NCI-H2029 treated with DMSO at 0.1 percent for 48 hours (cell line): ENCODE measurements at places on chromosomes 11 and 22.

- no peak for DNase-seq
Observed at GRCh38 chr11:28757725-28758515, 649.7 kb downstream of the METTL15 start.

- DNase-seq, result no peak
Observed at GRCh38 chr11:84345027-84345426, 1058.9 kb upstream of the CCDC90B start.

DNA sequence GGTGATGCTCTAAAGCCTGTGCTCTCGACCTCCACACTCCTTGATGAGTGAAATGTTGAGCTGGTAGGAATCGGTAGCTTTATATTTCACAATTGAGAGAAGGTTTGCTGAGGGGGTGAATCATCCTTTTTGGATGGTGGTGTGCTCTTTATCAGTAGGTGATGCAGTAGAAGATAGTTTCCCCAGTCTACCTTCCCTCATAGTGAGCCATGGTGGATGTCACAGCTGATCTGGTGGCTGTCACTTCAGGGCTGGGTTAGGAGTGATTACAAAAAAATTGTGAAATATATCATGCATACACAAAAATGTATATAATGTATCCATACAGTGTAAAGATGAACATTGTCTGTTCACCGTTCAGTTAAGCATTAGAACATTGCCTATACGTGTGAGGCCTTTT is 105.3 kb downstream of the GRAMD1B start:
- no peak for DNase-seq

DNA sequence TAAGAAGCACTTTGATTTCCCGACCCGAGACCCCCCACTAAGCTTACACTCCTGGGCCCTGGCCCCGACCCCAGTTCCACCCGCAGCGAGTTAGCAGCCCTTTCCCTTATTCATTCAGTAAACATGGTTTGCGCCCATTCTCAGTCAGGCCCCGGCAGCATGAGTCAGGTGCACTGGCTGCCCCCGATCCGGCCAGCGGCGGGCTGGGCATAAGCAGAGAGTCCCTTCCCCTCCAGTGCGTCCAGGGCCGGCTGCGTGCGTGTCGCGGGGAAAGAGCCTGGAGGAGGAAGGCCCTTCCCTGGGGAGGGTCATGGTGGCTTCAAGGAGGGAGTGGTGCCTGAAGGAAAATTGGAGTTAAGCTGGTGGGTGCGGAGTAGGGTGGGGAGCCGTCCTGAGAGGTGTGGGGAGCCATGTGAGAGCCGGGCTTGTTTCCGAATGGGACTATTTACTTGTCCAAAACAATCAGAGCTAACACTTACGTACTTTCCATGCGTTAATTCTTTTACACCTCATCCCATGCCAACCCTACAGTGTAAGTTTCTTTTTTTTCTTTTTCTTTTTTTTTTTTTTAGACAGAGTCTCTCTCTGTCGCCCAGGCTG is 657 bp downstream of the IGHMBP2 start:
- DNase-seq, result no peak

DNA sequence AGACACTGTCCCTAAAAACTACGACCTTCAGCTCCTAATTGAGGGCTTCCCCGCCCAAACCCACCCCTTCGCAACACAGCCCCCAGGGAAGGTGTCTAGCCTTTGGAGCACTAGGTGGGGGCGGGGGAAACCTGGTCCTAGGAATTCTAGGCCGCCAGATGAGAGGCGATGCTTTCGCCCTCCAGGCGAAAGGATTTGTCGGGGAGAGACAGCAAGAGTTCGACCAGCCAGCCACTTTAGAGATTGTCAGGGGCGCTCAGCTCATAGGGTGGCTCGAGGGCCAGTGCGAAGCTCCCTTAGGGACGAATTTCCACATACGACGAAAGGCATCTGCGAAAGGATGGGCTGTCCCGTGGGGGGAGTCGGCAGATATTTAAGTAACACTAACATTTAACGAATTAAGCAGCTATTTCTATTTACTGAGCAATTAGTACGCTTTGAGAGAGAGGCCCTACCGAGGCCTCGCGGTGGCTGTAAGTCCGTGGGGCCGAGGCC is 5.3 kb downstream of the CD248 start:
- no peak for DNase-seq

GRCh38 chr11:64102005-64102738 is 63.7 kb downstream of the MACROD1 start:
- DNase-seq, result no peak

- no peak for DNase-seq
Observed at GRCh38 chr11:129778877-129779276, 36.8 kb upstream of the TMEM45B start.

GRCh38 chr11:68441466-68442230 is 18.9 kb upstream of the PPP6R3 start:
- DNase-seq, result no peak

GRCh38 chr11:118443590-118444218 is 7.4 kb downstream of the KMT2A start:
- DNase-seq, result no peak

- DNase-seq, result no peak
Observed at GRCh38 chr11:76859708-76860227, 950 bp upstream of the ACER3 start.

DNA sequence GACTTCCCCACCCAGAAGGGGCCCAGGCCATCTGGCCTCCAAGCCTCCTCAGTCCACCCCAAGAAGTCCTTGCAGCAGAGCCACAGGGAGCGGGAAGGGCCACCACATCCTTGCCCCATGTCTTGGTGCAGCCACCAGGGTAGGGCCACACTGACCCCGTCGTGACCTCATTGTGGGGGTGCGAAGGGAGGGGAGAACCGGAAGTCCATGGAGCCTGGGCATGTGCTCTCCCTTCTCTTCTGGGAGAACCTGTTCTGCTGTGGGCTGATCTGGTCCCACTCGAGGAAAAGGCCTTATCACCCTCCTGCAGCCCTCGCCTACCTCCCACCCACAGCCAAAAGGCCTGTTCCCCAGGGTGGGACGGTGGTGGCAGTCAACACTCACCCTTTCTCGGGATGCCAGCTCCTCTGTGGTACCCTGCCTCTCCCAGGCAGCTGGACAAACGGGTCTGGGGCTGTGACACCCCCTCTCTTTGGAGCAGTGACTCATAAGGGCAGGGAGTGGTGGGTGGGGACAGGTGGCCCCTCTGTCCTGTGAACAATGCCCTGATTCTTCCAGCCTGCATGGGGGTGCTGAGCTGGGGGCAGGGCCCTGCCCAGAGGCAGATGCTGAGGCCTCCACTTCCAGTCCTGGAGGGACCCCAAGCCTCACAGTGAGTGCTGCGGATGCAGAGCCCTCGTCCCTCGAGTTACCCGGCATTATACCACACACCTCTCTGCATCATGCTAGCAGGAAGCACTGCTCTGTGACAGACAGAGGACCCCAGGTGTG is 14.6 kb upstream of the CTSD start:
- DNase-seq, result no peak

- DNase-seq, result no peak
Observed at GRCh38 chr11:63503492-63503891, 2.4 kb upstream of the LGALS12 start.

- no peak for DNase-seq
Observed at GRCh38 chr11:124085583-124085982, 29.7 kb upstream of the VWA5A start.

DNA sequence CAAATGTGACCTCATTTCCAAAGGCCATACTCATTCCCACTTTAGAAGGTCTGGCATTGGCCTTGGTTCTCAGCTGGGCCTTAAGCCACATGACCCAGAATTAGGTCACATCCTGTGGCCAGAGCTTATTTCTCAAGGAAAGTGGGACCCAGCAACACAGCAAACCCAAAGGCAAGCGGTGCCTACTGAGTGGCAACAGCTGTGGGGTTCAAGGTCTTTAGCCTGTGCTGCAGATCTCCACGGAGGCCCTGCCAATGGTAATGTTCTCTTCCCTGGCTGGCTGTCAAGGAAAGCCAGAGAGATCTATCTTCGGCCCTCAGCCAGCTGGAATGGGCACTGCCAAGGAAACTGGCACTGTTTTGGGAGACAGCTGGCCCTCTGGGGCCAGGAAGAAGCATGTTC is 41.5 kb upstream of the TP53I11 start:
- peak; percentile 38 for DNase-seq

DNA sequence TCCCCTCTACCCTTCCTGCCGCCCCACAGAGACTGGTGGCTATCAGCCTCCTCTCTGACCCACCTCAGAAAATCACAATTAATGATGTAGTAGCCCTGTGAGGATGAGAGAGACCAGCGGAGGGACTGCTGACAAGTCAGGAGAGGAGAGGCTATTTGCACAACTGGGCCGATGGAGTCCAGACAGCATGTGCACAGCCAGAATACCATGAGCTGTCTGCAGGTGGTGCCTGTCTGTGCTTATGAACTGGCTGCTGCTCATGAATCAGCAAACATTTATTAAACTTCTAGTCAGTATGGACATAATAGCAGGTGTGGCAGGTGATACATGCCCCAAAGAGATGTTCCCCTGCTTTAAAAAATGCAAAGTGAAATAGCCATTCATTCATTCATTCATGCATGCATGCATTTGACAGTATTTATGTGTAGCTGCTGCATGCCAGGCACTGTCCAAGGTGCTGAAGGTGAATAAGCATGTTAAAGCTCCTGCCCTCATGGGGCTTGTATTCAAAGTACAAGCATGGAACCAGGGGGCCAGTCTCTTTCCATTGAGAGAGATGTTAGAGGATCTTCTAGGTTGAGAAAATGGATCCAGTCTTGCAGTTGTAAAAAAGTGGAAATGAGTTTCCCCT is 141.3 kb downstream of the GRIK4 start:
- DNase-seq, result no peak

DNA sequence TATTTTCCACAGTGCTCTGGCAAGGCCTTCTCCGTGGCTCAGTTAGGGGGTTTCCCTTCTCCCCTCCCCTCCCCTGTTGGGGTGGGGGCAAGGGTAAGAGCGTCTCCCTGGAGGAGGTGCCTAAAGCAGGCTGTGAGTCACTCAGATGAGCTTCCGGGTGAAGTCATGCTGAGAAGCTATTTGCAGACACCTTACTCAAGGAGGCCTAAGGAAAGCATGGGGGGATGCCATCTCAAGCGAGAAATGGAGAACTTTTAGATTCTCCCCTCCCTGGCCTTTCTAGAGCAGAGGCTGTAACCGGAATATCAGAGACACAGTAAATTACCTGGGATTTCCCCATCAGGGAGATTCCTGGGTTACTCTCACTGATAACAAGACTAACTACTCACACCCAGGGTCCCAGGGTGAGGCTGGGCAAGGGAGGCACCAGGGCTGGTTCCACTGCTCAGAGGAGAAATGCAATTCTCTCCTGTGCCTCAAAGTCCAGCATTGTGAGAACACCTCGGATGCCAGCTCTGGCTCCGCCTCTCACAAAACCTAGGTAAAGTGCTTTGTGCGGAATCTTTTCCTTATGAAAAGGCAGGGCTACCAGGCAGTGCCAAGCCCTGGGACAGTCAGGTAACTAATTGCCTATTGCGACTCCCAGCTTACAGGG is 123.6 kb downstream of the ABTB2 start:
- DNase-seq, result no peak

GRCh38 chr11:65334696-65335295 is 1.1 kb downstream of the DPF2 start:
- DNase-seq, result no peak

DNA sequence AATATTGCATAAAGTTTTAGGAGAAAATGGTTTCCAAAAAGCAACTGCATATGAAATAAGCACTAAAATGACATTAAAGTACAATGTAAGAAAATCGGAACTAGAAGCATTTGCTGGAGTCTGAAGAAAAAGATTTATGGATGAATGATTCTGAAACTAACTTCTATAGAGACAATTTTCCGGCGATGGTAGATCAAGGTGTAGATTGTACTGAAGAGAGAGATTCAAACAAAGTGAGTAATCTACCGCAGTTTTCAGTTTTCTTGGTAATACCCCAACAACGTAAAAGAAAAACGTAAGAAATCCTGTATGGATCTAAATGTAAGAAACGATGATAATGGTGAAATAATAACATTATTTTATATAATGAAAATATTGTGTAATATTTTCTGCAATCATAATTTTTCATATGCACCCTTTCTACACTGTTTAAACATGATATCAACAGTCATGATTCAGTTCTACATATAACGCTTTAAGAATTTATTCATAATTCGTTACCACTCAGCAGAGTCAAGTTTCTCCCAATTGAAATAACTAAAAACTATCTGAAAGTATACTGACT is 1.8 kb upstream of the CDPF1 start:
- no peak for DNase-seq

DNA sequence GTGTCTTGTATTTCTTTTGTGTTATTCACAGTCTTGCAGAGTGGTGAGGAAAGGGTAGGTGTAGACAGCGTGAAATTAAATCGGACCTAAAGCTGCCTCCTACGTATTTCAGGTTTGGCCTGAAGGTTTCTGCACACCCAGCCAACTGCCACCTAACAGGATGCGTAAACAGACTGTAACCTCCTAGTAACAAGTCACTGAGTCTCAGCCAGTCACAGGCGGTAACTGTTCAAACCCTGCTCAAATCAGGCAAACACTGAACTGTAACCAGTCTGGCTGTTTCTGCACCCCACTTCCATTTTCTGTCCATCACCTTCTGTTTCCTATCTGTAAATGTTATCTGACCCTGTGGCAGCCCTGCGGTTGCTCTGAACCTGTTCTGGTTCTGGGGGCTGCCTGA is 87.1 kb downstream of the ADAMTS15 start:
- no peak for DNase-seq

DNA sequence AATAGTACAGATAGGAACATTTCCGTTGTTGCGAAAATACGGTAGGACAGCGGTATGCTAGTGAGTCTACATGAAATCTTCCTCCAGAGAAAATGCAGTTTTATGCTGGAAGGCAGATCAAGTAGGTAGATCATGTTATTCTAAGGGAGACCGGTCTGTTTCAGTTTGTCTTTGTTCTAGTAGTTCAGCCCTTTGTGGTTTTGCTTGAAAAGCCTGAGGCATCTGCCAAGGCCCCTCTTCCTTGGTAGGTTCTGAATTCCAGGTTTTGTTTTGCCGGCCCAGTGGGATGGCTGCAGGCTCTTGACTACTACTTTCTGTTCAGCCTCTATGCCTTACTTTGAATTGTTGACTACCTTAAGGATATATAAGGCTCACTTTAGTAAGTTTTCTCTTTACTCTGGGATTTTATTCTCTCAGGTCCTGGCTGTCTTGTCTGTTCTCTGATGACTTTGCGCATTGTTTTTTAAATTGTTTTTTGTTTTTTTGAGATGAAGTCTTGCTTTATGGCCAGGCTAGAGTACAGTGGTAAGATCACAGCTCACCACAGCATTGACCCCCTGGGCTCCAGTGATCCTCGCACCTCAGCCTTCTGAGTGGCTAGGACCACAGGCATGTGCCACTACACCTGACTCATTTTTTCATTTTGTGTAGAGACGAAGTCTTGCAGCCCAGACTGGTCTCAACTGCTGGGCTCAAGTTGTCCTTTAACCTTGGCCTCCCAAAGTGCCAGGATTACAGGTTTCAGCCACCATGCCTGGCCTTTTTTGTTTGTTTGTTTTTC is 53.7 kb downstream of the HIPK3 start:
- DNase-seq, result no peak
